ENCODE measurements at places on chromosomes 1 and 21.
A peak's percentile ranks its signal among the peaks of the same experiment; 100 is the strongest.

DNA sequence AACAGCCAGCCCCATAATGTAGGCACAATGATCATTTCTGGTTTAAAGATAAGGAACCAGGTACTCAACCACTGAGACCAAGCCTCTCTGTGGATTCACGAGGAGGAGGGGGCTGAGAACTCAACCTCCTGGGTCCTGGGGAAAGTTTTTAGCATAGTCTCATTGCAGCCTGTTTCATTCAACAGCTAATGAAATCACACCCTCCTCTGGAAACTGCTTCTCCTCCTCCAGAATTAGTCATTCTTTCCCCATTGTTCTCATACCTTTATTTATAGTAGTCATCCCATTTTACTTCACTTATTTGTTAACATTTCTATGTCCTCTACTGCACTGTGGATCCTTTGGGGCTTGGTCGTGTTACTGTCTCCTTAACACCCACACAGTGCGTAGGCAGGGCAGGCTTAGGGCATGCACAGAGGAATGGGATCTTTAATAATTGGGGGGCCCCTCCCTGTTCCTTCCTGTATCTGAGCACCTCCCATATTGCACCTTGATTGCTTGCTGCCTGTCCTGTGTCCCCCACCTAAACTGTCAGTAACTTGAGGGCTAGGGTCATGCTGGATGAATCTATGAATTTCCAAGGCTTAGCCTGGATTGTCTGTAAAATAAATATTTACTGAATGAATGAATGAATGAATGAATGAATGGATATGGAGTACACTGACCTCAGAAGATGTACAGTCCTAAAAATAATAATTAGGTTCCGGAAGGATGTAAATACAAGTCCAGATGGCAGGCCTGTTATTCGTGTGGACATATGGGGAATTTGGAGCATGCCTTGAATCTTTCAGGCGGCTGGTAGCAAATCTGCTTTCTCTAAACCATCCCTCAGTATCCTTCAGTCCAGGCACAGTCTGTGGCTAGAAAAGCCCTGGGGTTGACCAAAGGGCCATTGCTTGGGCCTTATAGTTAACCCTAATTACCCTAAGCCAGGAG lies 153.8 kb upstream of the HMGB4 start:
- no peak for DNase-seq

- DNase-seq = no peak
Observed at GRCh38 chr1:156656806-156657740, 15.2 kb downstream of the BCAN start.

DNA sequence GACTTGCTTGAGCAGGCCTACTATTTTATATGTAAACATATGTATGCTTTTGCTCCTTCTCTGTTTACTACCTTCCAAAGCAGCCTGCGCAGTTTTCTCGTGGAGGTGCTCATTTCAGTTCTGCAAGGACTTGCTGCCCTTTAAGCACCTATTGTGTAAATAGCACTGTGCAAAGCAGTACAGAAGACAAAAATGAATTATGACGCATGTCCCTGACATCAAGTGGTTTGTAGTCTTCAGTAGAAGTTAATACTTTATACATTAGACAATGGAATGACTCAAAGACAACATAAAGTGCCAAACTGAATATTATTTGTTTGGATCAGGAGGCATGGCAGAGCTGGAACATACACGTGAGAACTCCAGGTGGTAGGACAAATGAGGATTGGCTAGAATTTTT lies 611.7 kb downstream of the LMO4 start:
- DNase-seq = no peak

DNA sequence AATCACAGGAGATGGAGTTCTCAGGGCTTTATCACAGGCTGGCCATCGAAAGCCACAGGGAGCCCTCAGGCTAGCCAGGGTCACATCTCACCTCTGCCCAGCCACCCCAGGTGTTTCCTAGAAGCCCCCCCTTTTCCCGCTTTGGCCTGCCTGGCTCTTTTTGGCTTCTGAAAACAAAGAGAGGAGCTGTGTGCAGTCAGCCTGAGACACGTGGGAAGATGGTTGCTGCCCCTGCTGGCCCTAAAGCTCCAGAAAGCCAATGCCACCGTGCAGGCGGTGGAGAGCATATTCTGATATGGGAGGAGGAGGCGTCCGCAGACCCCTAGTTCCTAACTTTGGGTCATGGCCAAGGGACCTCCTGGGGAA lies 18.7 kb upstream of the LBR start:
- DNase-seq = no peak

GRCh38 chr1:243236604-243237252 lies 18.4 kb downstream of the CEP170 start:
- DNase-seq = no peak

DNA sequence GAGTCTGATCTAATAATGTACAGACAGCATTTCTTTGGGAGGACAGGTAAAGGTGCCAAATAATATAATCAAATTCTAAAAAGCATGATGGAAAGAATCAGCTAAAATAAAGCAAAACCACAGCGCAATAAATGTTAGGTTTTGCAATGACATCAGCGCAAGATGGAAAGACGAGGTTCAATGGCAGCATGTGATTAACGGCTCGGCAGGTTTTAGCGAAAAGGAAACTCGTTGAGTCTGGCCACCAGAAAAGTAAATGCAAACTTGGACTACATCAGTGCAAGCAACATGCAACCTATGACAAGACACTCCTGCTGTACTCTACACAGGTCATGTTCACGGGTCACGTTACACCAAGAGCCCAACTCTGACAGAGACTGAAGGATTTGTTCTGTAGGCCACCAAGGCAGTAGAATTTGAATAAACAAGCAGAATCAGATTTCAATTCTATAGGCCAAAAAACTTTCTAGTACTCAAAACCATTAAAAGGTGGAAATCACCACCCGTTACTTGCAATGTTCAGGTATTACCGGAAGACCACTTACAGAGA lies 4.5 kb downstream of the SIPA1L2 start:
- no peak for DNase-seq

GRCh38 chr1:99110140-99111041 lies 105.7 kb upstream of the PLPPR5 start:
- DNase-seq = no peak

GRCh38 chr1:192554904-192555303 lies 20.7 kb upstream of the RGS1 start:
- no peak for DNase-seq

DNA sequence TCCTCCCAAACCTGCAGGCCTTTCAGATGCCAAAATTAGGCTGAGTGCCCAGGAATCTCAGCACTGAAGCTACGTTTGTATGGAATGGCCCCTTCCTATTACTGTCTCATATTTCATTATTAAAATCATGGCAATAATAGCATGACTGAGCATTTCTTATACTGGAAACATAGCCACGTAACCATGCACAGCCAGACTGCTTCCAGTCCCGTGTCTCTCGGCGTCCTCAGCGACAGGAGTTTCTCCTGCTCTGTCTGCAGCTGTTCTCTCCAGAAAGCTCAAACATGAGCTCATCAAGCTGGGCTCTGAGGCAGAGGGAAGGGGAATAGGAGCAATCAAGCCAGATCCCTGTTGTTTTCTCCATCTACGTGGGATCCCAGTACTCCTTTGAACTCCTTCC lies 104.0 kb downstream of the CDC7 start:
- DNase-seq = no peak

DNA sequence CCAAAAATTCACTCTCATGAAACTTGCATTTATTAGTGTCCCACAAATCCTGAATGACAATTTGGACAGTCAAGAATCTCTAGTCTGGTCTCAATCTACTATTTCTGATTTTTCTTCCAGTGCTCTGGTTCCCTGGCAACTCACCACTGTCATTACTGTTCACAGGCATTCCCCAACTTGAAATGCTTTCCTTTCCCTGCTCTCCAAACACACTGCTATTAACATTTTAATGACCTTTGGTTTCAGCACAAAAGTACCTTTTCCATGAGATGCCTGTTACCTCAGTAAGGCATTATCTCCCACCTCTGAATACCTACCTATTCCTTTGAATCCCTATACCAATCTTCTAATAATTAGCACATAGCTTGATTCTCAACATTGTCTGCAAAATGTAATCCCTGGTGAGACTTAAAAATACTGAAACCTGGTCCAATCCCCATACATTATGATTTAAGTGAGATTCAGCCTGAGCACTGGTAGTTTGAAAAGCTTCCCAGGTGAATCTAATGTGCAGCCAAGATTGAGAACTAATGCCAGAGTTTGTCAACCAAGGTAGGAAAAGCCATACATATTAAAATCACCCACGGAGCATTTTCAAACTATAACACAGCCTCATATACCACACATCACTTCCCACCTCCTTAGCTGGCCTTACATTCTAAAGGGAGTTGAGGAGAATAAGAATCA lies 11.7 kb upstream of the ANGPTL3 start:
- peak; percentile 18 for DNase-seq

DNA sequence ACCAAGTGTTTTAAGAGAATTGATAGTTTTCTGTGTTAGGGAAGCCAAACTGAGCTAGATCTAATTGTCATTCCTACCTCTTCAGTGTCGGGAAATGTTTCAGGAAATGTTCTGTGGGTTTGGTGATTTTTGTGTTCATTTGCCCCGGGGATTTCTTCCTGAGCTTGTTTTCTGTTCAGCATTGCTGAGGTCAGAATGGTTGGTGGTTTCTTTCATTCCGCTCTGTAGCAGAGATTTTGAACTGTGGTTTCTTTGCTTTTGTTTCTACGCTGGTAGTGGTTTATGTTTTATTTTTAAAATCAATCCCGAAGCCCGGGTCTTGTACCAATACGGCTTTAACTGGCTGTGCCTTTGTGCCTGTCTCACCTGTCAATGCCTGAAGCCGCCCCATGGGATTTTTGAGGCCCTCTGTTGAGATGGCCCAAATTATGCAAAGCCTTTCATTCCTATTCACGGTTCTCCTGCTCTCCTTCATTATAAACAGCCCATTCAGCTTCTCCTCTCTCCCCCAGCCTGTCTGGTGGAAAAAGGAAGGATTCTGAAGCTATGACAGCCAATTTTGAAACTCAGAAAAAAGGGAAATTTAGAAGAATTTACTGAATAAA lies 417.2 kb upstream of the KAZN start:
- no peak for DNase-seq

GRCh38 chr1:198281911-198282310 lies 125.1 kb downstream of the NEK7 start:
- DNase-seq = no peak

DNA sequence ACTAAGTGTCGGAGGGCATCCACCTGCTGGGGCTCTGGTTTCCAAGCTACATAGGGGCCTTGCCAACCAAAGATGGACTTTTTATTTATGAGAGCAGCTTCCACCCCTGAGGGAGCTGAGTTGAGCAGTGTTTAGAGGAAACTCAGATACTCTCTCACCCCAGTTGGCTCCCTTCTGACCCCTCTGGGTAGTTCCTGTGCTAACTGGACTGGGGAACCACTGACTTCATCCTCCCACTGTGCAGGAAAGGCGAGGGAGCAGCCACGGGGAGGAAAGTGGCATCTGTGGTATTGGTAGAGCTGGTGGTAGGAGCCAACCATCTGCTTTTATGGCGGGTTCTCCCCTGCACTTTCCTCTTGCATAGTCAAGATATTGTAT lies 70.4 kb downstream of the MPZL1 start:
- DNase-seq = no peak

- no peak for DNase-seq
Observed at GRCh38 chr1:226364514-226364899, 43.4 kb downstream of the PARP1 start.

All from iPS DF 6.9 (cell line).